ENCODE measurements at places on chromosomes 3 and 15.

- no peak for DNase-seq
Observed at GRCh38 chr15:64288999-64289398, 67.0 kb downstream of the CSNK1G1 start.

DNA sequence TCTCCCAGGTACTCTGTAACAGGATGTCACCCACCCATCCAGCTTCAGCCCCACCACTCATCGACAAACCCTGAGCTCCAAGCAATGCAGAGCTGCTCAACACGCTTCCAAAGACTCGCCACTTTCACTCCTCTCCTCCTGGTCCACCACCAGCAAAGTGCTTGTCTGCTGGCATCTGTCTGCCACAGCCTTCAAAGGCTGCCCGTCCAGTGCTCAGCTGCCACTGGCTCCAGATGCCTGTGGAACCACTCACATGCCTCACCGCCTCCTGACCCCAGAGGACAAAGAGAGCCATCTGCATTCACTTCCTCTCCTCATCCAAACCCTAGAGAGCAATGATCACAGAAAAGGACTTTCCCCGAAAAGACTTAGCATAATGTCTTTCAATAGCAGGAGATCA is 109.5 kb upstream of the OCA2 start:
- DNase-seq = no peak

DNA sequence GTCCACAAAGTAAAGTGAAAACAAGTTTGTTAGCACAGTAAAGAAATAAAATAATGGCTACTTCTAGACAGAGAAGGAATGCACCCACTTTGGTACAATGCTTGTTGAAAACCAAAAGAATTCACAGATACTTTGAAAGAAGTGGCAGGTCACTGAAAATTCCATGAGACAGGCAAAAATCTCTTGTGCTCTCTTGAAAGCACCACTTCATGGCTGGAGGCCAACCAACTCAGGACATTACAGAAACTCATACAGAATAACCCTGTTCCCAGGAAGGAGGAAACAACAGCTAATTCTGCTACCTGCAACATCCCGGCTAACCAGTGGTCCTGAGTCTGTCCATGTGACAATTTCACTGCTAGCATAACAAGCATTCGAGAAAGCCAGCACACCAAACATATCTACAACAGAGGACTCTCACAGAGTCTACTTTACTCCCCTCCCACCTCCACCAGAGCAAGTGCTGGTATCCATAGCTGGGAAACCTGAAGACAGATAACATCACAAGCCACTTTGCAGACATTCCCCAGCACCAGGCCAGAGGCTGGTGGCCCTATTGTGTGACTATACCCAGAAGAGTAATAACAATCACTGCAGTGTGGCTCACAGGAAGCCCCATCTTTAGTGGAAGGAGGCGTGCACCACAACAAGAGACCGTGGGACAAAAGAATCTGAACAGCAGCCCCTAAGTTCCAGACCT is 255.3 kb upstream of the SLITRK3 start:
- no peak for DNase-seq

DNA sequence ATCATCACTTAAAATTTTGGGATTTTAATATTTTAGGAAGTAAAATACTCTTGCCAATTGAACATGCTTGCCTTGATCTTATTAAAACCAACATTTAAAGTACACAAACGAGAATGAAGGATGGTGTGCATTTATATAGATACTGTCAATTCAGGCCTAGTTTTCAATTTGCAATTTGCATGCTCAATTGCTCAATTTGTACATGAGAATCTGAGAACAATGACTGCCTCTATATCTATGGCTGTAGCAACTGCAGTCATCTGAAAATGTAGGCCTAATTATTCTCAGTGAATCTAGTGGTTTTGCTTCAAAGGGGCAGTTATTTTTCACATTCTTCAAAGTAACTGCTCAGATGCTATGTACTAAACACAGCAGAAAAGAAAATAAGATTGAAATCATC is 18.8 kb downstream of the ZBBX start:
- DNase-seq = no peak

All from AG08396 (cell line).